DMS53 (cell line): ENCODE measurements at places on chromosomes 4 and X.

DNA sequence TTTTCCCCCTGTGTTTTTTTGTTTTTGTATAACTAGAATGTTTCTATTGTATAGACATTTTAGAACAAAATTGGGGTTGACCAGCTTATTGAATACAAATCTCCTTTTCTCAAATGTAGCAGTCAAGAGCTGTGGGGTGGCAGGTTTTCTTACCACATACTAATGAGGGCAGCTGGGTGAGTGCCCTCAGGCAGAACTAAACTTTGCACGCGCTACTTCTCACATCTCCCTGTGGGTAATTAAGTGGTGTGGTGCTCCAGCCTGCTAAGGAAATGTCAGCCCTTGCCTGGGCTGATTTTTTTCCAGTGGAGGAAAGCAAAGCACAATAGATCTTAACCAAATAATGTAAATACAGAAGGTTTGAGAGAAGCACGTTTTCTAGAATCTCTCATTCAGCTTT, 717.6 kb upstream of the TENM3 start:
- DNase-seq, result no peak

GRCh38 chr4:99811850-99812249, 4.8 kb upstream of the DAPP1 start:
- DNase-seq, result peak; percentile 77

GRCh38 chr4:163048447-163048846, 118.2 kb downstream of the NAF1 start:
- peak; percentile 73 for DNase-seq

DNA sequence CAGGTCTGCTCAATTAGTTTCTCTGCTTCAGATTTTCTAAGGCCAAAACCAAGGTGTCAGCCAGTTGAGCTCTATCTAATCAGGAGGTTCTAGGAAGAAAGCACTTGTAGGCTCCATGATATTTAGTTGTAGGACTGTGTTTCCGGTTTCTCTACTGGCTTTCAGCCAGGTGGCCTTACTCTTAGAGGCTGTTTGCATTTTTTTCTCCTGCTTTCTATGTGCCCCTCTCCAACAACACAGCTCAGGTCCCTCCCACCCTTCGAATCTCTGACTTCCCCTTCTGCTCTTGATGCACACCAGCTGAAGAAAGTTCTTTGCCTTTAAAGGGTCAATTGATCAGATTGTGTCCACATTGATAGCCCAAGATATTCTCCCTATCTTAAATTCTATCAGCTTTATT, 245.2 kb downstream of the RAB28 start:
- peak; percentile 21 for DNase-seq

GRCh38 chrX:101668143-101668542, 8.5 kb upstream of the ARMCX2 start:
- peak; percentile 79 for DNase-seq

DNA sequence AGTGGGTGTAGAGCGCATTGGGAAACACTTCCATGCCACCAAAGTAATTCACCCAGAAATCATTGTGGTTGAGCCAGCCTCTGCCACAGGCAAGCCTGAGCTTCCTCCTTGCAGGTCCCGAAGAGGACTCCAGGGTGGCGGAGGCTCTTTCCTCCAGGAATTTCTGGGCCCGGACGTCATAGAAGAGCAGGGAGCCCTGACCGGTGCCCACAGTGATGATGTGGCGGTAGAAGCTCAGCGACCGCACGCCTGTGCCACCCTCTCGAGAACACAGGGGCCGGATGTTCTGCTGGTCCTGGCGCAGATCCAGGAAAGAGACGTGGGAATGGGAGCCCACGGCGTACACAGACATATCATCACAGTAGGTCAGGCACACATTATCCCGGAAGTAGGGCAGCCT, 1.3 kb downstream of the DCAF12L1 start:
- peak; percentile 82 for DNase-seq

DNA sequence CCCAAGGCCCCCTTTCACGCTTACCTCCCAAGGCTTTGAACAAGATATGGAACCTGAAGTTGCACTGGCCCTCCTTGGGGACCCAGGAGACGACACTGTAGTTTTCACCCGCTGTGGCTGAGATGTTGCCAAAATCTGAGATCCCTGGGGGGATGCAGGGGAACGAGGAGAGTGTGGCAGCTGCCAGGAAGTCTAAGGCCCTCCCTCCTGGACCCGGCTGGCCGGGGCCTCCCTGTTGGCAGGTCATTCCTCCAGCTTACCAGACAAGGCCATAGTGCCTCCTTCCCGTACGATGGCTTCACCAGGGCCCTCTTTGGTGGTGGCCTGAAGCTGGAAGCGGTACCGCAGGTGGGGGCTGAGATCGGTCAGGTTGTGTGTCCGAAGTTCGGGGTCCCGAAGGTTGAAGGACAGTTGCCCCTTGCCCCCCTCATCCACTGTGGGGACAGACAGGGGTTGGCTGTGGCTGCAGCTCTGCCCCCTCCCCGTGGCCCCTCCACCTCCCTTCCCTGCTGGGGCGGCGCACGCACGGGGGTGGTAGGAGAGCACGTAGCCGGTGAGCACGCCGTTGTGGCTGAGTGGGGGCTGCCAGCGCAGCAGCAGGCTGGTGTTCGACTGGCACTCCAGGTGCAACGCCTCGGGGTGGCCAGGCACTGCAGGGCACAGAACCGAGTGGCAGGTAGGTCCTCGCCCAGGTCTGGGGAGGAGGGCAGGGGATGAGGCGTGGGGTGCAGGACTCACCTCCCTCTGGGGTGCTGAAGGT, 21.2 kb downstream of the L1CAM start:
- DNase-seq, result no peak

GRCh38 chr4:49032440-49033161, 46.5 kb downstream of the CWH43 start:
- DNase-seq, result peak; percentile 76

- DNase-seq, result no peak
These were observed 801.3 kb downstream of the IL1RAPL1 start for GRCh38 chrX:29388509-29388908.

DNA sequence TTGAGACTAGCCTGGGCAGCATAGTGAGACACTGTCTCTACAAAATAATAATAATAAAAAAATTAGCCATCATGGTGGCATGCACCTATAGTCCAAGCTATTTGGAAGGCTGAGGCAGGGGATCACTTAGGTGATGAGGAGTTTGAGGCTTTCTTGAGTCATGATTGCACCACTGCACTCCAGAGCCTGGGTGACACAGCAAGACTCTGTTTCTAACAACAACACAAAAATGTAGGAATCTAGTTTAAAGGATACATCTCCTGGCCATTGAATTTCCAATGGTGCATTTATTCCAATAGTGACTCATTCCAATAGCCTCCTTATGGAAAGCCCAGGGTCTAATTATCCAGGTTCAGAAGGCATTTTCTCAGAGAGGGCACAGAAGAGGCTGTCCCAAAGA, 21.9 kb upstream of the HERC6 start:
- DNase-seq, result no peak

- DNase-seq, result no peak
These were observed 811.9 kb upstream of the PCDH7 start for GRCh38 chr4:29908276-29908675.

DNA sequence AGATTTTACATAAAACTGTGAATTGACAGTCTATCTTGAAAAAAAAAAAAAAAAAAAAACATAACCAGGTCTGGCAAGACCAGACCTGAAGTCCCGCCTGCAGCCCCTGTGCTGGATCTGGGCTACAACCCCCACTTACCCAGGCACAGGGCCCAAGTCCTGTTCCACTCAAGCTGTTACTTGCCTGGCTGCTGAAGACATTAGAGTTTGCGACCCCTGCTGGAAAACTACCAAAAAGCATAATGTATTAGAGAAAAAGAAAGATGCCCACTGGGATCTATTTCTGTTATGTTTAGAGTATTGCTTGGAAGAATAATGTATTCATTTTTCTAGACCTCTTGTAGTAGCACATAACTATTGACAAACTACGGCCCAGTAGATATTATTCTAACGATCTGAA, 4.7 kb downstream of the HS3ST1 start:
- DNase-seq, result peak; percentile 74

- no peak for DNase-seq
These were observed 60.7 kb upstream of the PAK3 start for GRCh38 chrX:111035256-111035655.

- no peak for DNase-seq
These were observed 11.8 kb downstream of the MOB1B start for GRCh38 chr4:70914000-70914399.

DNA sequence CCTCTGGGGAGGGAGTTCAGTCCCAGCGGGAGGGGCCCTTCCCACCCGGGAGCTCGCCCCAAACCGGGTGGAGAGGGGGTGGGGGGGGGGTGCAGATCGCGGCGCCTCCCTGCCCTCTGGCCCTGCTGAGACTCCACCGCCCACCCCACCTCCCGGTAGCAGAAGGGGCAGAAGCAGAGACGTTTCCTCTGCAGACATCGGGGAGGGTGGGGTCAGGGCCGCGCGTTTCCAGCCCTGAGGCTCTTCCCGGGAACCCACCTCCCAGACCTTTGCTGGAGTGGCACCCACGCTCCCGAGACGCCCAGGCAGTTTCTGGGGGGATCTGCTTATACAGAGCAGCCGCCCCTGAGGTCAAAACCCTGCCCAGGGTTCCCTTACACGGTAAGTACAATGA, 30.2 kb downstream of the CPLX1 start:
- DNase-seq, result no peak

- no peak for DNase-seq
These were observed 19.1 kb downstream of the CD99 start for GRCh38 chrX:2710041-2710840.

- peak; percentile 71 for DNase-seq
These were observed 113.4 kb upstream of the FAM241A start for GRCh38 chr4:112031712-112032328.

GRCh38 chrX:103183912-103184311, 31.0 kb upstream of the BEX4 start:
- DNase-seq, result peak; percentile 50

GRCh38 chr4:86831262-86832130, 17.7 kb downstream of the SLC10A6 start:
- DNase-seq, result peak; percentile 47

- no peak for DNase-seq
These were observed 508.5 kb downstream of the CENPC start for GRCh38 chr4:67036791-67037190.

DNA sequence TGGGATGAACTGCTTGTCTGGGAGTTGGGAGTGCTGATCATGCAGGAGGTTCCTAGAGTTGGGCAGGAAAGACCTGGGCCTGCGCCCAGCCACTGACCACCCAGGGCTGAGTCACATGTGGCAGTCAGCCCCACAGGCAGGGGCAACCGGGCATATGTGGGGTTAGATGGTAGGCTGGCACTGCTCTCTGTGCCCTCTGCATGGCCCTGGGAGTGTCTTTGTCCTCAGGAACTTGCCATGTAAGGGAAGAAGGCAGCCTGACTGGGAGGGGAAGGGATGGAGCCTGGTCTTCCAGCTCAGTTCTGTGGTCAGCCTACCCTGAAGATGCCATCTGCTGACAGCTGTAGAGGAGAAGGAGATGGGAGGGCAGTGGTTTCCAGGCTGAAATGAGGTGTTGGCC, 70.2 kb upstream of the EFNB1 start:
- DNase-seq, result no peak
